Activated gamma-delta T cell treated with anti-CD3 and anti-CD28 coated beads, Interleukin-2, amount 50 U/mL, for 16 hours (primary cell): ENCODE measurements at places on chromosomes 16 and 17.

- DNase-seq: no peak
Observed at GRCh38 chr17:71759422-71760060, 361.3 kb upstream of the SOX9 start.

DNA sequence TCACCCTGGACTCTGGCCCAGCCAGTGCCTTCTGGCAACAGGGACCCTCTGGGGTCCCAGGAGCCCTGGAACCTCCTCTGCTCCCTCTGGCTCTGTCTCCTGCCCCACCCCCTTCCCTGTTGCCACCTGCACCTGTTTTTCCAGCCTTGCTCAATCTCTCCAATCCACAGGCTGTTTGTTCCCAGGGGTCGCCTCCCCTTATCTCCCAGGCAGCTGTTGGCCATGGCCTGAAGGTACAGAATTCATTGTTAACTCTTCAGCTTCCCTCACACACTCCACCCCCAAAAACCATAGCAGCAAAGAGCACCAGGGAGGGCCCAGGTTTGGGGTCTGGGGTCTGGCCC, 39.3 kb upstream of the TOB1 start:
- DNase-seq: no peak

DNA sequence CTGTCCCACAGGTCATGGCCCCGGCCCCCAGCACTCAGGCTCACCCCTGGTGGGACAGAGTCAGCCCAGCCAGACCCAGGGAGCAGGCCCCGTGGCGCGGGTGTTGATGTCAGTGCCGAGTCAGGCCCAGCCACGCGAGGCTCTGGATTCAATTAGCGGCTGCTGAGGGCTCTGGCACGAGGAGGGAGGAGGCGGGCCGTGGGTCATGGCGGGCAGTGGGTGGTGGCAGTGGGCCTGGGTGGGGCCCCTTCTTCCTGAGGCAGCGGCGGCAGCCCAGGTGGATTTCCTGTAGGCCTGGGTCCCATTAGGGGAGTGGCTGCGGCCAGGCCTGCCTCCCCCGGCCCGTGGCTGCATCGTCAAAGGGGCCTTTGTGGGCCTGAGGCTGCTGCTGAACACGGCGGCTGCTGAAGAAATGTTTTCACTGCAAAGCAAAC, 12.9 kb downstream of the VASN start:
- no peak for DNase-seq

GRCh38 chr16:50269769-50270509, 3.6 kb downstream of the ADCY7 start:
- no peak for DNase-seq

DNA sequence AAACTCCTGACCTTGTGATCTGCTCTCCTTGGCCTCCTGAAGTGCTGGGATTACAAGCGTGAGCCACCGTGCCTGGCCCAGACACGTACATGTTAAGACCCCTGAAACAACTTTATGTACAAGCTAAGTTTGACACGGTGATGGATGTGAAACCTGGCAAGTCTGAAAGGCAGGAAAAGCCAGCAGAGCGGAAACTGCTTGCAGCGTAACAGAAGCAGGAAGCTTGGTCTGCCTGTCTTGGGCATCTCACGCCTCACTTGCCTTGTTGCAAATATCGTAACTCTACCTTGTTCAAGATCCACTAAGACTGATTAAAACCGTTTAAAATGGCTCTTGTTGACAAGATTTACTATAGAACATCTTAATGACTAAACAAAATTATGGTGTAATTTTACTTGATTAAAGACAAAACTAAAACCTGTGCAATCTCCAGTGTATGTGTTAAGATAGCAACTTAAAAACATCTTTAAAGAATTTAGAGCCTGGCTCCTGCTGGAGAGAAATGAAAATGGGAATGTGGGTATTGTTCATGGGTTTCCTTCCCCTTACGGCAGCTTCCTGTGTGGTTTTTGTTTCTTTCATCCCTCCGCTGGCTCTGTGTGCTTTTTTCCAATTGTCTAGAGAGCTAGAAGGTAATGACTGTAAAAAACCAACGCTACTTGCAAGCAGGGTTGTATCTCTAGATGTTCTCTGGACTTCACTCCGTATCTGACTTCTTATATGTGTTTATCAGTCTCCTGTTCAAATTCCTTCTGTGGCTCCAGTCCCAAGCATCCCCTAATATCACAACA, 477.6 kb downstream of the XYLT1 start:
- no peak for DNase-seq

DNA sequence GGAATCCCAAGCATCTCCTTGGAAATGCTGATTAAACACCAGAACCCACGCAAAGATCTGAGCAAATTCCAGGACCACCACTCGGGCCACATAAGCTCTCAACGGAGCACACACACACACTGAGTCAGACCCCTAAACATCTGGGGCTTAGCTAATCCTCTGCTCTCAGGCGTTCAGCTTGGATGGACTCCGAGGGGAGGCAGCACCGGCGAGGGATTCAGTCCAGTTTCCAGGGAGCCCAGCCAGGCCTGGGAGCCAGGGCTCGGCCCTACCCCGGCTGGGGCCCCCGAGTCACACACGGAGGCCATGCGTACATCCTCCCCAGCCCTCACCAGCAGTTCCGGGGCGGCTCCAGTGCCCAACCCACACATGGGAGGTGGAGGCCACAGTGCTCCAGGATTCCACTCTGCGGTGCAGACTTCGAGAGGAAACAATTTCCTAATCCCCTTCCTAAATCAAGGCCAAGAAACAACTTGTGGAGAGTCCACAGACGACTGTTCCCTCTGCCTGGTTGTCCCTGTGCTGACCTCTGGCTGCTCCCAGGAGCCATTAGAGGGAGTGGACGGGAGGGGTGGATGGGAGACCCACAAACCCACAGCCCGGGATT, 70.5 kb downstream of the GAS7 start:
- DNase-seq: no peak

- no peak for DNase-seq
Observed at GRCh38 chr16:31428279-31428597, at the start of gene COX6A2. COX6A2 (minus strand) TSS chr16:31428360; CDS start chr16:31428325, 35 bp downstream.

DNA sequence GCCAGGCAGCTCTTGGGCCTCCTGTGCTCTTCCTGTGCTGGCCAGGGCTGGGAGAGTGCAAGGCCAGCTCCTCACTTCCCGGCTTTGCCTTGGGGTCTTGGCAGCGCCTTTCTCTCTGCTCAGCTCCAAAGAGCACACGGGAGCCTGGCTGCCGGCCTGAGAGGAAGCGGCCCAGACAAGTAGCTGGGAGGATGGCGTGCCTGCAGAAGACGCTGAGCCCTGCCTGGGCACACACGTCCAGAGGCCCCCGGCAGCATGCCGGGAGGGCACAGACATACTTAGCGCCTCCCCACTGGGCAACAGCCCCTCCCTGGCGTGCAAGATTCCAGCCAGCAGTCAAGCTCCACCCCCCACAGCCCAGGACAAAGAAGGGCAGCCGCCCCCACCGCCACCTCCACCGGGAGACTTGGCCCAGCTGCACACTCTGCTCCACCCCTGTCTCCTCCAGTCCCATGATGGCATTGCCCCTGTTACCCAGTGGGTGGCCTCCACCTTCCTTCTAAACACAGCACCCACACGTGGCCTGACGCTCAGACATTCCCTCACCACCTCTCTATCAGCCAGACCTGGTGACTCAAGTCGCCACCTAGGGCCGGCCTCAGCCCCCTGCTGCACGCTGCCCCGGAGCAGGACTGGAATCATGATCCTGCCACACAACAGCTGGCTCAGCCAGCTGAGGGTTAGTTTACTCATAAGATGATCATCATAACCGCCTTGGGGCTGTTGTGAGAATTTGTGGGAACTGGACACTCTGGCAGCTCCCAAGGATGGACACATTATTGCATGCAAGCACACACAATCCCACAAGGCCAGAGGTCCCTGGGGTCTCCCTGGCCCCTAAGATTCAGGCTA, 12.4 kb downstream of the SGCA start:
- DNase-seq: peak; percentile 22

GRCh38 chr17:10648956-10649355, 8.2 kb downstream of the MYH3 start:
- DNase-seq: no peak

GRCh38 chr17:72502371-72503341, 381.8 kb downstream of the SOX9 start:
- DNase-seq: no peak

DNA sequence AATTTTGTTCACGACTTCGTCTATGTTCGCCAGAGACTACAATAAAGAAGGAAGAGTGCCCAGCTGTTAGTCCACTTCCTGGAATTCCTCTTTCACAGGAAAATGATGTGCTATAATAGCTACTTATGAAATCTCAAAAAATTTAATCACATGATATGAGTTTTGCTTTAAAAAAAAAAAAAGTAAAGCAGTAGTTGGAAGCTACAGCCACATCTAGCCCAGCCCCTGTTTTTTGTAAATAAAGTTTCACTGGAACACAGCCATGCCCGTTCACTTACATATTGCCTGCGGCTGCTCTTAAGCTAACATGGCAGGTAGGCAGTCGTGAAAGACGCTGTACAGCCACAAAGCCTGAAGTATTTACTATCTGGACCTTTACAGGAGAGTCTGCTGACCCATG, 15.3 kb downstream of the VPS53 start:
- DNase-seq: no peak

DNA sequence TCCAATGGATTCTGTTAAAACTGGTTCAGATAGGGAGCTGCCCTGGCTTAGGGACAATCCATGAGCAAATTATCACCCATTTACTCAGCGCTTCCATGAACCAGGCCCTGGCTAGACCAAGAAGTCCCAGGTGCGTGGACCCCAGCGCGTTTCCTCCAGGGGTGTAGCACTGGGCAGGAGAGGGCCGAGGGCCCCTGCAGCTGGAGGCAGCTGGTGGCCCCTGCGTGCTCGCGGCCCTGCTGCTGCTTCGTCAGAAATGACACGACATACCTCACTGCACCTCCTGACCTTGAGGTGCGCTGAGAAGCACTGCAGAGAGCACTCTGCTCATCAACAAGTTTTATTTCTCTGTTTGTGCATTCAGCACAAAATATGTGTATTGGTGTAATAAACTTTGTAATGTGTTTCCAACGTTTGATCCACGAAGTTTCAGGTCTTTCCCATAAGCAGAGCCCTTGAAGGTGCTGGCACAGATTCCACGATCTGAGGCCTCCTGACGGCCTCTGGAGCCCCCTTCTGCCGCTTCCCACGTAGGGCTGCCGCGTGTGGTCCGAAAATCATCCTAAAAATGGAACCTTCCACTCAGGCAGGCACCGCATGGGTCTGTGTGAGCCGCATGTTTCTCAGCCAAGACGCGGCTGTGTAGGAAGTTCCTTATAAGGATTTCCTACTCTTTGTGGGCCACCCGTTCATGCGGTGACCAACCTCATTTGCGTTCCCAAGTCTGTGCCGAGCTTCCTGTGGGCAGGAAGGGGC, 50.8 kb upstream of the ZCCHC14 start:
- no peak for DNase-seq

- DNase-seq: no peak
Observed at GRCh38 chr17:76642994-76643393, 563 bp downstream of the ST6GALNAC1 start.

DNA sequence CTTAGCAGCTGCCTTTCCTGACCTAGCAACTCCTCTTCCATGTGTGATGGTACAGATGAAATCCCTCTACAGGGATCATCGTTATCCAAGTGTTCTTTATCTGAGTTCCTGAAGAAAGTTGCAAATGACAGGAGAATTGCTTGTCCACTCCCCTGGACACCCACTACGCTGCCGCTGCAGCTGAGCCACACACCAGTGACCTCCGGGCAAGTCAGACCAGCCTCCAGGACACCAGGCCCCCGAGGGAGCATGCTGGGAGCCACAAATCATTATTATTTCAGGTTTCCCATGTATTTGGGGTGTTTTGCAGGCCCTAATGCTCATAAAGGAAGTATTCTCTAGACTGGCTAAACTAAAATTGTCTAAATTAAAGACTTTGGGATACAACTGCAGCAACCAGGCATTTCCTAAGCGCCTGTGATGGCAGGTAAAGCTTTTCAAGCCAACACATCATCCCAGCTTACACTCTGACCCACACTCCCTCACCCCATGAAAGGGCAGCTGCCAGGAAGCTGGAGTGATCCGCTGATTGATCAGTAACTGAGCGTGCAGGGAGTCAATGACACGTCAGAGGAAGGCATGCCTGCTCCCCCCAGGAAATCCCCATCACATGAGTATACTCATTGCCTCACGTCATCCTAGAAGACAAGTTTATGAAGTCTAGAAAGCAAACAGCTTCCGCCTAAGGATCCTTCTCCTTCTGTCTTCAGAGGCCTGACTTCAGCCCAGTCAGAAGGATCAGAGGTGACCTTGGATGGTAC, 14.4 kb downstream of the FA2H start:
- no peak for DNase-seq

GRCh38 chr17:66812571-66812970, 22.3 kb upstream of the CACNG5 start:
- no peak for DNase-seq

DNA sequence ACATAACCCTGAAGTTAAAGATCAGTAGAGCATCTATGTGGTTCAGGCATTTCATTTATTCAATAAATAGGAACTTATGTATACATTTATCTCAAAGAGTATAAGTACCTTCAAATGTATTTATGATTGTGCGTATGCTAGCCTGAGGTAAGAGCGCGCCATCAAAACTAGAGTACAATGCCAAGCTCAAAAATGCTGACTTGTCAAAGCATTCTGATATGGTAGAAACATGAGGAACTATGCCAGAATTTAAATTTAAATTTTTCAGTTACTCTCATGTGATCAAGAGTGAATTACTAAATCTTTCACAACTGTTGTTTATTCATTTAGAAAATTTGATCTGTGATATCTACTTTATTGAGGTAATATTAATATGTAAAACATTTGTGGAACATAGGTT, 225.5 kb upstream of the CDH8 start:
- DNase-seq: no peak

DNA sequence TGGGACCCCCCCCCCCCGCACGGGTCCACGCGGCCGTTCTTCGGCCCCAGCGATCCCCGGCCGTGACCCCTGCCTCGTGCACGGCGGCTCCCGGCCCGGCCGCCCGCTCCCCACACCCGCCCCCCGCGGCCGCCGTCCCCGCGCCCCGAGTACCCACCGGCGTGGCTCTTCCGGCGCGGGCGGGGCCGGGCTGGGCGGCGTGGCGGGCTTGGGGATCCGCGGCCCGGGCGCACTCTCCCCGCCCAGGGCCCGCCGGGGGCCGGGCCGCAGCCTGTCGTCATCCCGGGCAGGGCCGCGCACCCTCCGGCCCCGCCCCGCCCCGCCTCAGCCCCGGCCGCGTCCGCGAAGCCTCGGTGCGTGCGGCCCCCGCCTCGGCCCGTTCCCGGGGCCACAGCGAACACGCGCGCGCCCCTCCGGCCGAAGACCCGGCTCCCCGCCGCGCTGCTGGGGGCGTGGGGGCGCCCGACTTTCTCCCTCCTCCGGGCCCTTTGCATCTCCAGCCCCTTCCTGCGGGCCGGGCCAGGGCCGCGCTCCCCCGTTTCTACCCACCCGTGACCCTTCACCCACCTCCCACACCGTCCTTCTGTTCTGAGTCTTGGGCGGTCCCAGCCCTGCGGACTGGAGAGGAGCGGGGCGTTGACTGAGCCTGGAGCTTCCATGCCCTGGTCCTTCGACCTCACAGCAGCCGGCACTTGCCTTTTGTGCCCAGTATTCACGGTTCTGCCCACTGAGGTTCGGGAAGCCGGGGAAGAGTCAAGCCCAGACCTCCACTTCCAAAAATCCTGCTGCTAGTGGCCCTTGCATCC, 840 bp downstream of the MYO1C start:
- DNase-seq: no peak

- peak; percentile 17 for DNase-seq
Observed at GRCh38 chr16:57167953-57168352, 17.9 kb downstream of the PSME3IP1 start.
